ENCODE measurements at places on chromosomes 4 and X.

GRCh38 chr4:174928575-174929253, 10.6 kb downstream of the ADAM29 start:
- no peak for DNase-seq

DNA sequence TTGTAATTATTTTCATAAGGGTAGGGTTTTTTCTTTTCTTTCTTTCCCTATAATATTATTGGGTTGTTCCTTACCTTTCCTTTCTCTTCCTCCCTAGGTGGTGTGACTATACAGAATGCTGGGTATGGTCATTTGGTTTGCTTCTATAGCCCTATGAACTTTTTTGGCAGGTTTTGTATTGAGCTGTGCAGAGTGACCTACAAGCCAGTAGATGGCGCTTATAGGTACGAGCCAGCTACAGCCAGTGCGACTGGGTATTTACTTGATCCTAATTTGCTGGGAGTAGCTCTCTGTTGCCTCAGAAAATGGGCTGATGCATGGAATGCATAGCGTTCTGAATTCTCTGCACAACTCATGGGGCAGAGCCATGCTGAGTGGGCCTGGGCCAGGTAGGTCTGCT, 423.3 kb downstream of the MAGEE1 start:
- DNase-seq: peak; percentile 9

DNA sequence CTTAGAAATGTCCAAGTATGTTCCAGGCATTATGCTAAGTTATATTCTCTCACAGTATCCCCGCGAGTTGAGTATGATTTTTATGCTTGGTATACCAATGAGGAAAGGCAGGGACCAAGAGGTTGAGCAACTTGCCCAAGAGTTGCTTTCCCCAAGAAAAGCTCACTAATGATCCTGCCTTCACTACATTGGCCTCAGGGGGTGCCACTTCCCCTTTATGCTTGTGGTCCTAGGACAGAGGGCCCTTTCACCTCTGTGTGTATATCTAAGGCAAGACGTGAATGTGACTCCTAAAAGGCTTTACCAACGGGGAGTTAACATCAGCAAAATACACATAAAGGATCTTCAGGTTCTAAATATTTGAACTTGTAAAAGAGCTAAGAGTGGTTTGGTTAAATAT, 164.4 kb upstream of the CPEB2 start:
- DNase-seq: peak; percentile 50

DNA sequence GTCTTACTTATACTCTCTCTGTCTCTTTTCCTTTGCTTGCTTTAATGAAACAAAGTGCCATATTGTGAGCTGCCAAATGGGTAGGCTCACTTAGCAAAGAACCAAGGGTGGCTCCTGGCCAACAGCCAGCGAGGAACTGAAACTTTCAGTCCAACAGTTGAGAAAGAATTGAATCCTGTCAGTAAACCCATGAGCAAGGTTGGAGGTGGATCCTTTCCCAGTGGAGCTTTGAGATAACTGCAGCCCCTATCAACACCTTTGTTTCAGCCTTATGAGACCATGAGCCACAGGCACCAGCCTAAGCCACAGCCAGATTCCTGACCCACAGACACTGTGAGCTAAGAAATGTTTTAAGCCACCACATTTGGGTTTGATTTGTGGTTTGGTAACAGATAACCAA, 362.2 kb downstream of the PDGFC start:
- DNase-seq: no peak

- no peak for DNase-seq
Observed at GRCh38 chr4:152719801-152720556, 40.2 kb upstream of the TMEM154 start.

DNA sequence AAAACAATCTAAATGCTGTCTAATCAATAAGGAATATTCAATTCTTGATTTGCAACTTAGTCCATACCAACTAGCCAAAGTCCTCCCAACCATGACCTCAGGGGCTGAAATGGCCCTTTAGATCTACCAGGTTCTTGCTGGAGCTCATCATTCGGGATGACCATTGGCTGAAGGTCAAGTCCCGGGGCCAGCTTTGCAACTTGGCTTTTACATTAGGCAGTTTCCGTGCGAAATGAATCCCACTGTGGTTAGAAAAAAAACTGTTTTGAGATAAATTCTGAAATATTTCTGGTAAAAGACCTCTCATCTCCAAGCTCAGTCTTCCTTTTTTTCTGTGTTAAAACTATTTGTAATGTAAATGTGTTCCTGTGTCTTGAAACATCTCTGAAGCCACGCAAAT, 178.6 kb downstream of the TENM3 start:
- no peak for DNase-seq

- DNase-seq: no peak
Observed at GRCh38 chrX:13401724-13402123, 81.9 kb upstream of the ATXN3L start.

DNA sequence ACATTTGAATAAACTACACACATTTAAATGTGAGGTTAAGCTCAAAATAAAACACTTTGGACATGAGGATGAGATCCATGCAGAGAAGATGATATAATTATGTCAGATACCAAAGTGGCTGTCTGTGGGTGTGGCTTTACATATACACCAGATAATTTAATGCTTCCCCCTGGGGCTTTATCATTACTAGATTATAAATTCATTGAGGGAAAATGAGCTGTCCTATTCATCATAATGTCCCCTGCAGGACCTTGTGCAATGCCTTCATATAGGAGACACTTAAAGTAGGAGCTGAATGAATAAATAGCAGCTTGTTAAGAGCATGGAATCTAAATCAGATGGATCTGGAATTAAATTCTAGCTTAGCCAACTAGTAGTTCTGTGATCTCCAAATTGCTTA, 49.7 kb downstream of the OTC start:
- no peak for DNase-seq

- no peak for DNase-seq
Observed at GRCh38 chr4:7549866-7550265, 115.1 kb upstream of the PSAPL1 start.

- peak; percentile 44 for DNase-seq
Observed at GRCh38 chr4:48831532-48832030, 693 bp downstream of the OCIAD1 start.

- DNase-seq: peak; percentile 4
Observed at GRCh38 chrX:42531441-42531840, 246.5 kb downstream of the PPP1R2C start.

DNA sequence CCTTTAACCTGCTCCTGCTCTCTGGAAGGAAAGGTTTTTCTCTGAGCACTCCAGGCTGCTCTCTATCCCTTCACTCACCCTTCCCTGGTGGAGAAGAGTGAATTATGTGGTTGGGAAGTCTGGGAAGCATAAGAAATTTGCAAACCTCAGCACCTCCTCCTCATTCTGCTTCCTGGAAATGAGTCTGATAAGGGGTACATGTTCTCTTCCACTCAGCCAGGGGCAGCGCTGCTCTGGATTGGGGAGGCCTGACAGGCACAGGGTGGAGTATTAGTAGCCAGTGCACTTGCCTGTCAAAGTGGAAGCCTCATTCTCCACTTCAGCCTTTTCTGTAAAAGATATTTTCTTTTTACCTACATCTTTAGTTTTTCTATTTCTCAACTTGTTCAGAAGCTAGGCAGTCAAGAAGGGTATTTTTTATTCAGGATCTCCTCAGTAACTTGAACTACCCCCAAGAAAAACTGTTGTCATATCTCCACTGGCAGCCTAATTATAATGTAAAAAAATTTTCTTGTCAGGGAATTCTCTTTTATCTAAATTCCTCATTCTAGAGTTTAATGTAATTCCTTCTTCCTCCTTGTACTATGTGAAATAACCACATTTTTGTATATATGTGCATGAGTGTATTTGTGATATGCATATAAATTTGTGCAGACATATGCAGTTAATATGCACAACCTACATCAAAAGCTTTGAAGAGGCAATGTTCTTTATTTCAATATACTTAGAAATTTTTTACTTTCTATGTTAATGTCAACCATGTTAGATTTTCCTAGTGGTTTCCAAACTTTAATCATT, 15.3 kb downstream of the ADAMTS3 start:
- DNase-seq: peak; percentile 39

DNA sequence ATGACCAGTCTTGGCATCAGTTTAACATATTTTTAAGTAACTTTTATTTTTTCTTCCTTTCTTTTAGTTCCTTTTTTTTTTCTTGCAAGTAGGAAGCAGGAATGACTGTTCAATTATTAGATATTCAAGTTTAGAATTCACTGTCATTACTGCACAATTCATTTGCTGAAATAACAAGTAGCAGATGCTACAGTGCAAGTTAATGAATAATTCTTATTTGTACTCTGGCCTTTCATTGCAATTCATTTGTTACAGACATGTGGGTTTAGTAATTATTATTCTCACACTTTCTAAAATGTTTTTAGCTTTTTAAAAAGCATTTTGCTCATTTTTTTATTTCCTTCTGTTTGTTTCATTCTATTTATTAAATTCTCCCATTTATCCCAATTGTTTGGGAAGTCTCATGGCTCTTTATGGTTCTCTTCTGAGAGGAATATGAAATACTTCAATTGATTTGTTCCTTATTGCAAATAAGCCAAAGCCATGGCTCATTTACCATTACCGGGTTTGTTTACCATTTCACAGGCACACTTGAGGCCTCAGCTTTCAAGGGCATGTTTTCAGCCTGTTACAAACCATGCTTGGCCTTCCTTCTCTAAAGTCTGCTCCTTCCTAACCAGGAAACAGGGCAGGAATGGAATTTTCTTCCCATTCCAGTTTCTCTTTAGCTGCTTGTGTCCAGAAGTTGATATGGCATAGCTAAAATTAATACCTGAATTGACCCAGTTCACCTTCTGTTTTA, 4.6 kb upstream of the DCAF4L1 start:
- no peak for DNase-seq

DNA sequence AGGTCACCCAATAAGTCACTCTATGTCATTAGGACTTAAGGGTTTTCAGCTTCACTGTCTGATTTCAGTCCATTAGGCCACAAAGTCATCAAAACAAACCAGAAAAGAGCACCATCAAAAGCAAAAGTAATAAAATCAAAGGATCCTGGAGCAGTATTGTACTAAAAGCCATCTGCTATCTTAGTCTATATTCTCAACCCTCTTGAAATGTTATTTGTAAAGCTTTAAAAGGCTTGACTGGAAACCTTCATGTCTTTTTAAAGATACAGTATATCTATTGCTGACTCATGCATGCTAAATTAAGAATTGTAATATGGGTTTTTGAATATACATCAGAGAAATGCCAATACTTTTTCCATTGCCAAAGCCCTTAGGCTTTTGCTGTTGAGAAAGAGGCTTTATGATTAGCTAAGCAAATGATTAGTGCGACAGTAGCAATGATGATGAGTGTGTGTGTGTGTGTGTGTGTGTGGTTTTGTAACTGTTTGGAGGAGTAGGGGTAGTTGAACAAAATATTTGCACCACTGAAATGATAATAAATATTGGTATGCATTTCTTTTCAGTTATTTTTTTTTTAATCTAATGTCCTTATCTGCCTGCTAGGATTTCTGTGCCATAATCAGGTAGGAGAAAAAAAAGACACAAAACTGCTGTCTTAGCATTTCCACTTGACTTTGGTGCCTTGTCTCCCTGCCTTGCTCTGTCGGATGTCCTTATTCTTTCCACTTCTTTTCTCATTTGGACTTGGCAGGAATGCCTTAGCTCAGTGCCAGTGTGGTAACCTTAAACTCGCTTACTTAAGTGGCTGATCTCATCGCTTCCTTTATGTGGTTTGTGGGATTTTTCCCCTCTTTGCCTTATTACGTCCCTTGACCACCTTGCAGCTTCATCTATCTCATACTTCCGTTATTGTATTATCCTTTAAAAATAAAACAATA, 119.7 kb downstream of the PCDH7 start:
- DNase-seq: peak; percentile 25

DNA sequence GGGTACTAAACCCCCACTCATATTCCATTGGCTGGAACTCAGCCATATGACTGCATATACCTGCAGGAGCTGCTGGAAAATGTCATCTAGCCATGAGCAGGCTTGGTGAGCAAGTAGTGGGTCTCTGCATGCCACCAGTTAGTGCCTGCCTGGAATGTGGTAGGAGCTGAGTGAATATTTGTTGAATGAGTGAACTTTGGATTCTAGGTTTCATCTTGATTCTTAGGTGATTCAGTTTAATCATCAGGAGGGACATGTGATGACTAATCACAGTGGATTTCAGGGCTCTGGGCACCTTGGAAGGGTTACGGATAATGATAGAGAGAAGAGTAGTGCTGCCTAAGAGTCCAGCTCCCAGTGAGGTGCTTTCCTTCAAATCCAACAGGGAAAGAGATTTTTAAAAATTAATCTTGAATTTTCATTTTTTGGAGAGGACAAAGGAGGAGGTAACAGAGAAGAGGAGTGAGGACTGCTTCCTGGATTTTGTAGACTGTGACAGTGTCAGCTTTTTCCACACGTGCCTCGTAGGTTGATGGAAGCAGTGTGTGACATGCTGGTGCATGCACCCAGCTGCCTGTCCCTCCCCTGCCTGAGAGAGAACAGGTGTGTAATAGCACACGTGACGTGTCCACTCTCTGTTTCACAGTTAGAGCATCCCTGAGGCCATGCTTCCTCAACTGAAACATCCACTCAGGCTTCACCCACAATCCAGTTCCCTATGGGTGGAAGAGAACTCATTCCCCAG, 30.4 kb downstream of the NHS start:
- no peak for DNase-seq
